Left lung (tissue), 14 donors: ENCODE measurements at places on chromosomes 2 and 18. TPM values are rescaled to one million over a fixed set of nuclear protein-coding genes. Genes with fewer than 3 reads are reported as not detected.

DNA sequence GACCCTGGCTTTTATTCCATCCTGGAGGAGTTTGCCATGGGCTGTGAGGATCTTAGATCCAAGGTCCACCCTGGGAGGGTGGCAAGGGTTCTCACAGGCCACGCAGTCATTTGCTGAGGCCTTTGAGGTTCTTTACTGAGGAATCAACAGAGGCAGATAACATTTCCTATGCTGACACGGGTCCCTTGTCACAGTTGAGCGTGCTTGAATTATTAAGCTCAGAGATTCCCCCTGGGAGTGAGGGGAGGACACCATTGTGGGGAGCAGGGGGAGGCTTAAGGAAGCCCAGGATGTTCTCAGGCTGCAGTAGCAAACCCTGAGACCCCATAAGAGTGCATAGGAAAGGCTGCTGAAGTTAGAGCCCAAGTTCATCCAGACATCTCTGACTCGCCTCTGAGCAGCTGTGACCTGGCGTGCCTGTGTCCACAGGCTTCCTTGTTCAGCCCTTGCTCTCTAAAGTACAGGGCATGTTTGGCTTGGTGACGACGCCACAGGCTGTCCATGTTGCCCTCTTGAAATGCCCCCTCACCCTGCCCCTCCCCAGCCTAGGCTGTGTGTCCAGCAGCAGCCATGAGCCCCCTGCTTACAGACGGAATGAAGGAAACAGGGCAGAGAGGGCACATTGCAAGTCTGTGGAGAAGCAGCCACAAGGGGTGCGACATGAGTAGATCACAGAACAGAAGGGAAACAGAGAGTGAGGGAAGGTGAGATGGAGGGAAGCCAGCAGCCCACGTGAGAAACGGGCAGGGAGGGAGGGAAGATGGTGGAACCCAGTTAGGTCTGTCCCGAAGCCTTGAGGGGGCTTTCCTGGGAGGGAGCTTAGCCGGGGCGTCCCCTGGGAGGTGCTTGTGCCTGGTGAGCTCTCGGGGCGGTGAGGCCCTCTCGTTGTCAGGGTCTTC, 34.0 kb downstream of the NAPG start:
- DNase-seq: no peak

- no peak for DNase-seq
Observed at GRCh38 chr2:112001136-112001715, 53.8 kb upstream of the TMEM87B start.

- no peak for DNase-seq
Observed at GRCh38 chr18:74682141-74682990, 84.7 kb downstream of the ZNF407 start.

DNA sequence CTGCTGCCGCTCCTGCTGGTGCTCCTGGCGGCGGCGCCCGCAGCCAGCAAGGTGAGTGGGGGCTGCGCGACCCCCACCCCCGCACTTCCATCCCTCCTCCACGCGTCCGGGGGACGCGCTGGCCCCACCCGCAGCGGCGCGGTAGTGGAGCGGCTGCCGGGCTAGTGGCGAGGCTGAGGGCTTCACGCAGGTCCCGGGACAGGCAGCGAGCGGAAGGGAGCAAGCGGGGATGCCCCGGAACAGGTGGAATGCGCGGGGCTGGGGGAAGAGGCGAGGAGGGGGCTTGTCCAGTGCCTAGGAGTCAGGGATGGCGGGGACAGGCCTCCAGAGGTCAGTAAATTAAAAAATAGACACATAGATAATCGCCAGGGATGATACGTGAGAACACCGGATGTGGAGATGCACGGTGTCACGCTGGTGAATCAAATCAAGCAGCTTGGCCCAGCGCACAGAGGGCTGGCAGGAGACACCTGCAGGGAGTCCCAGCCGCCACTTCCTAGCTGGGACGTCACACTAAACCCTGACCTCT, 403 bp downstream of the COL4A3 start:
- no peak for DNase-seq

GRCh38 chr18:24231773-24232735, 93.2 kb downstream of the CABYR start:
- peak; percentile 72 for DNase-seq

DNA sequence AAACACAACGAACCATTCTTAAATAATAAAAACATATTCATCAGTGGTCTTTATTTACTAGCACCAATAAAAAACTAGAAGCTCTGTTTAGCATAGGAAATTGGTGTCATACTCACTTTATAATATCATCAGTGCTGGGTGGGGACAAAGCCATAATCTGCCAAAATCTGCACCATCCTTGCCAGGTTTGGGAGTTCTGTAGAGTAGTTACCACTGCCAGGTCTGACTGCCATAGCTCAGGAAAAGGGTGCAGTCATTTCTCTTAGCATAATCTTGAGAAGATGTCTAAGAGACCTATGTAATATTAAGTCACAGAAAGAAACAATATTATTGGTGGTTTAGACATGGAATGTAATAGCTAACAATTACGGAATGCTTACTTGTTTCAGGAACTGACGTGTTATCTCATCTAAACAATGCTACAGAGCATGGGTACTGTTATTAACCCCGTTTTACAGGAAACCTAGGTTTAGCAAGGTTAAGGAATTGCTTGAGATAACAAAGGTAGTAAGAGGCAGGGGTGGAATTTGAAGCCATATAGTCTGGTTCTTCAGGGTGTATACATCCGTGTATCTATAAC, 1.6 kb upstream of the MARCHF7 start:
- DNase-seq: no peak

The INPP5D gene
- total RNA-seq: 15.3 TPM

DNA sequence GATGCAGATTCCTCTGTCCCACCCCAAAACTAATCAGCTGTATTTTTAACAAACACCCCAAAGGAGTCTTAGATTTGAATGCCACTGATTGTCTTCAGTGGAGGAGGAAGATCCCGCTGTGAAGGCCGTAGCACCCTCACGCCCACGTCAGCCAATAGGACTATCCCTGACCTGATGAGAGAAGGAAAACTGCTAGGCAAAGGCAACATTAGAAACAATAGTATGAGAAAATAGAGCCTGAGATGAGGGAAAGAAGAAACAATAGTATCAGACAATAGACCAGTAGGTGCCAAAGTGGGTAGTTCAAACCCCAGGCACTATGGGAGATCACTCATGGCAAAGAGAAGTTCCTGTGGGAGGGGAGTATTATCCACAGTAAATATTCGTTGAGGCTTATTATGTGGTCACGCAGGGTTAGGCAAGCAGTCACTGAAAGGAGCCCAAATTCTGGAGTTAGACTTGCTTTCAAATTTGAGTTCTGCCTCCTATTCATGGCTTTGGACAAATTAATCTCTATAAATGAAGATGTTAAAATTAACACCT, 2.8 kb downstream of the PCBP1 start:
- DNase-seq: no peak
